ENCODE measurements at places on chromosomes 6 and 20. TPM values are rescaled to one million over a fixed set of nuclear protein-coding genes. Genes with fewer than 3 reads are reported as not detected.

GRIK2 gene
- 3.3 TPM for total RNA-seq

LY86 gene
- total RNA-seq, result not detected

CYP39A1 gene
- total RNA-seq, result 1.7 TPM

NINL gene
- total RNA-seq, result 9.1 TPM

C6orf163 gene
- 5.9 TPM for total RNA-seq

PACSIN1 gene
- 0.69 TPM for total RNA-seq

RBCK1 gene
- total RNA-seq, result 144 TPM

APOBEC2 gene
- total RNA-seq, result not detected

- DNase-seq, result no peak
These were observed at the start of gene CRISP1 for GRCh38 chr6:49866485-49866943. CRISP1 (minus strand) TSS chr6:49866535; CDS start chr6:49857400, 9,135 bp downstream.

- no peak for DNase-seq
These were observed 34.7 kb downstream of the PLEKHG1 start for GRCh38 chr6:150634176-150634963.

GRCh38 chr20:588932-589672 lies 21.0 kb downstream of the TCF15 start:
- no peak for DNase-seq

DNA sequence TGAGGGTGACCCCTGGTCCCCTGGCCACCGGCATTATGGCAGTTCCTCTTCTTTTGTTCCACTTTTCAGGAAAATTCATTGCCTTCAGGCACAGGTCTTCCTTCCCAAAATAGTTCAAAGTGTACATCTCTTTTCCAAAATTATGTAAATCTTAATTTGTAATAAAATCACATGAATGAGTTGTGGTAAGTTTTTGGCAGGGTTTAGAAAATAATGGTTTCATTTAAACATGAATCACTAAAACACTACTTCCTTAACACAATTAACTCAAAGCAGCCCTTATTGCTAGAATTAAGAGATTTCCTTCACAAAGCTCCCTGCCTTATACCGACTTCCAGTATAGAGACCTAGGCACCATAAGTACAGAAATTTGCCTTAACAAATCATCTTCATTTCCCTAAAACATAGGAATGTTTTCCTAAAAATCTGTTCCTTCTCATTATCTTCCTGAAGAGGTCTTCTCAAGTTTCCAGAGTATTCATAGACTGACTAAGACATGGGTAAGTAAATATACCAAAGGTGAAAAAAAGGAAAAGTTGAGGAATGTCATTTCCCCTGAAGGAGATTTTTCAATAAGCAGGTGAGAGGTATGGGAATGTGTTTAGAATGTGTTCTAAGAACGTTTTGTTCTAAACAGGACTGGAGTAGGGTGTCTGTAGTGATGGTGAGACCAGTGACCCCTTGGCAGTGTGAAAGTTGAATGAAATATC lies 148.2 kb upstream of the CITED2 start:
- no peak for DNase-seq

DNA sequence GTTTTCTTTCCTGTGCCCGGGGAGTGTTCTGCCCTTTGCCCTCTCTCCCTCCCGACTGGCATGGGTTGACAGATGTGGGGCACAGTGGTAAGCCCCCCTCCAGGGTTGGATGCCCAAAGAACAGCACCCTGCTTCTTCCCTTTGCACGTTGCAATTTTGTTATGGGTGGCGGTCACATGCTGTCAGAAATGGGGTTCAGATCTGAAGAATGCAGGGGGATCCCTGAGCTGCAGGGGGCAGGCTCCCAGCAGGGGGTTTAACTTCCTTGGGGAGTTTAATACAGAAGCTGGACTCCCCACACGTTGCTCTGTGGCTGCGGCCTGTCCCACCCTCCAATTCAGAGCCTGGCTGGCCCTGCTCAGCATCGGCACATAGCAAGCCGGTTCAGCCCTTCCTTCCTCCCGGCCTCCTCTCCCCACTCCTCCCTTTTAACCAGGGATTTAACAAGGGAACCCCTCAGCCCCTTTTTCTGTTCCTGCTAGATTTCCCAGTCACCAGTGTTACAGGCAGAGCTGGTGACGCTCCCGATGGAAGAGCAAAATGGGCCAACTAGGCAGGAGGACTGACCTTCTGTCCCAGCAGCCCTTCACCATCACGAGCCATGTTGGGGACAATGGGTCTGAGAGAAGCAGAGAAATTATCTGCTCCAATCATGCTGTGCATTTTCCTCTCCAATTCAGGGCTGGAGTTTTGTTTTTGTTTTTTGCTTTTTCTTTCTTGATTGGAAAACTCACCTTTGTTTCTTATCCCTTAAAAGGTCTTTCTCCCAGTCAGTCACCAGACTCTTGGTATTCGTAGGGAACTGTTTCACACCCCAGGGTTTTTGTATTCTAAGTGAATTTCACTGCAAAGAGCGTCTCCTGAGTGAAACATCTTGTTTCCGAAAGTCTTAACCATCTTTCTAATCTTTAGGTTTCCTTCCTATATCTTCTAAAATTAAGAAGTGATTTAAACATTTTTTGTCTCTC lies 6.8 kb downstream of the FOXF2 start:
- no peak for DNase-seq

DNA sequence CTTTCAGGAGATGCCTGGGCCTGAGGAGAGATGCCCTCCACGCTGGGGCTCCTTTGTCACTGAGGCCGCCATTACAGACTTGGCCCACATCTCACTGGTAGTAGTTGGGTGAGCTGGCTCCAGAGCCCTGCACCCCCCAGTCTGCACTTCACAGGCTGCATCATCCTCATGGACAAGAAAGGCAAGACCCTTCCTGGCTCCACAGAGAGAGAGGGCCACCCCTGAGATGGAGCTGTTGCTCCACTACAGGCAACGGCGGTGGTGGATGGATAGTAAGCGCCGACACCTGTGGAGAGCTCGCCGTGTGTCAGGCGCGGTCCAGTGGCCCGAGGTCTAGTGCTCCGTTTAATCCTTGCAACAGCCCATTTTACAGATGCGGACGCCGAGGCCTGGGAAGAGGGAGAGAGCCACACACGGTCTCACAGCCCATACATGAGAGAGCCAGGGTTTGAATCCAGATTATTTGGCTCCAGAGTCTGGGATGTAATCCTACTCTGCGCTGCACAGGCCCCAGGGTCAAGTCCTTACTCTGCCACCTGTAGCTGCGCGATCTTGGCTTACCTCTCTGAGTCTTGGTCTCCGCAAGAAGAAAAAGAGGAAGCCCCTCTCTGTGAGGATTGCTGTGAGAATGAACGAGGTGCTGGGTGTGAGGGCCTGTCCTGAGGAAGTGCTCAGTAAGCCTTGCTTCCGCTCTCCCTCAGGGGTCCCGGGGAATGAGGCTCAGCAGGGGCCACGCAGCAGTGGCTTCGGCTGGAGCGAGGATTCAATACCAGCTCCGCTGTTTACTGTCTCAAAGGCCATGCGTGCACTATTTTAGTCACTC lies 34.5 kb downstream of the SPDEF start:
- DNase-seq, result no peak

DNA sequence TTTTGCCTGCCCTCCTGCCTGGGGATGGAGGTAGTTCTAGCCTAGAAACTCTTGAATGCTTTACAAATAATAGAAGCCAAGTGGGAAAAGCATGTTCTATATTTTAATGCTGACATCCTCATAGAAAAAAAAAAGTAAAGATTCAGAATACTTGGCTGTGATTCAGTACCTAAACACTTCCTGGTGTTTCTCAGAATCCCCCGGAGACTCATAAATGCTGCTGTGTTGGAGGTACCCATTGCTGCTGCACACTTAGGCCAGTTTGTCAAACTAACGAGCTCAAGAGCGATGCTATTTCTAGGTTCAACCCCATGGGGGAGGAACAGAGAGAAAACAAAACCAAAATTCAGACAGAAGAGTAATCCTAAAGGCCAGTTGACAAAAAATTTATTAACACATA lies 38.8 kb upstream of the ZFP64 start:
- peak; percentile 40 for DNase-seq

DNA sequence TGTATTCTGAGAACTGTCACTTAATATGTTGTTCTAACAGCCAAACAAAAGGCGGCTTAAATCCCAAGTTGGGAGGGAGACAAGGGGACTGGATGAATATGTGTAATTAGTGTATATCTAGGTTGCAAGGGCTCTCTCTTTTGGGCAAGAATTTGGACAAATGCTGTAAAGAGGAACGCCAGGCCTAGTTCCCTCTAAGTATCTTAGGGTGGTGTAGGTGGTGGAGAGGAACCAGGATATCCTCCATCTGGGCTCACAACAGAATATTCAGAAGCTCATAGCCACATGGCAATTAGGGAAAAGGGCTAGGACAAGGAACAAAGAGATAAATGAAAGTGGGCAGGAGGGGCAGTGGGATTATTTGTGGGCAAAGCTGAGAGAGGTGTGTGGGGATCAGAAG lies 149.5 kb downstream of the LRFN2 start:
- no peak for DNase-seq

- DNase-seq, result peak; percentile 14
These were observed 135.7 kb downstream of the BTBD3 start for GRCh38 chr20:12053353-12053752.

DNA sequence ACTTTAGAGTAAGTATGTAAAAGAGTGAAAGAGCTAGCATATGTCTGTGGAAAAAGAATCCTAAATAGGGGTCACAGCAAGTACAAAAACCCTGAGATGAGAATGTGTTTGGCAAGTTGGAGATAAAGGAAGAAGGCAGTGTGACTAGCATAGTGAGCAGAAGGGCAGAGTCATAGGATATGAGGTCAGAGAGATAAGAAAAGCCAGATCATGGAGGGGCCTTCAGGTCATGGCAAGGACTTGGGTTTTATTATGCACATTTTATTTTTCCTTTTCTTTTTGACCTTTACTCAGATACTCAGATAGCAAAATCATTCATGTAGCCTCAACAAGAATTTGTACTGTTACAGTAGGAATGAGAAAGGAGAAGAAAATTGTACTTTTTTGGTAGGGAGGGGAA lies 138.0 kb downstream of the GJA1 start:
- DNase-seq, result no peak

DNA sequence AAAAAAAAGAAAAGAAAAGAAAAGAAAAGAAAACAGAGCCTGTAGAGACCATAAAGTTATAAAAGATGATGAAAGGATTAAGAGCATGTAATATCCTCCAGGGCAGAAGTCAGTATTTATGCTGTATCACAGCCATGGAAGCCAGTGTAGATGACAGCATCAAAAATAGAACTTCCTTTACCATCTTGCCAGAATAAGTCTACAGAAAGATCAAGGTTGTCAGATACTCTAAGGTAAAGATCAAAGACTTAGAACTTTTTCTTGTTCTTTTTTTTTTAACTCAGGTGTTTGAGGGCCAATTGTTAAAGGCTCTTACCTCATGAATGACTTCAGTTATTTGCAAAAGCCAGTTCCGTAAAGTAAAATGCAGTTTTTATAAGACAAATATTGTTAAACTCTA lies 54.6 kb downstream of the ARHGAP18 start:
- DNase-seq, result no peak

DNA sequence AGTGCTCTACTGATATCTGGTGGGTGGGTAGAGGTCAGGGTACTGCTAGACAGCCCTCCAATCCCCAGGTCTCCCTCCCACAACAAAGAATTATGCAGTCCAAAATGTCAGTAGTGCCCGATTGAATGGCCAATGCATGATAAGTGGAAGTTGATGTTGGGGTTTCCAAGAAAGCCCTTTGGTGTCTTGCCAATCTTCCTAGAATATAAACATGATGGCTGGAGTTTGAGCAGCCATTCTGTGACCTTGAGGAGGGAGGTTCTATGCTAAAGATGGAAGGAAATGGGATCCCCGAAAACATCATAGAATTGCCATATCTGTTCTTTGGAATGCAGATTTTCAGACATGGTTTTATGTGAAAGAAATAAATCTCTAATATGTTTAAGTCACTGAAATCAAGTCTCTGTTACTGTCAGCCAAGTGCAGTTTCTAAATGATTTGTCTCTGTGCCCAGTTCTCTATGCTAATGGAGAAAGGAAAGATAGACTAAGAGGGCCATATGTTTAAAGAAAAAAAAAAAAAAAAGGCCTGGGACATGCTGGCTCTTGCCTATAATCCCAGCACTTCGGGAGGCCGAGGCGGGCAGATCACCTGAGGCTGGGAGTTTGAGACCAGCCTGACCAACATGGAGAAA lies 32.8 kb upstream of the PTPN1 start:
- DNase-seq, result no peak

GRCh38 chr6:150514806-150515380 lies 84.8 kb upstream of the PLEKHG1 start:
- DNase-seq, result peak; percentile 3

GRCh38 chr6:170017603-170018320 lies 266.3 kb downstream of the ERMARD start:
- no peak for DNase-seq

GRCh38 chr6:31462026-31462963 lies 35.6 kb upstream of the MICB start:
- no peak for DNase-seq

GRCh38 chr6:19325335-19325789 lies 511.8 kb upstream of the ID4 start:
- no peak for DNase-seq

DNA sequence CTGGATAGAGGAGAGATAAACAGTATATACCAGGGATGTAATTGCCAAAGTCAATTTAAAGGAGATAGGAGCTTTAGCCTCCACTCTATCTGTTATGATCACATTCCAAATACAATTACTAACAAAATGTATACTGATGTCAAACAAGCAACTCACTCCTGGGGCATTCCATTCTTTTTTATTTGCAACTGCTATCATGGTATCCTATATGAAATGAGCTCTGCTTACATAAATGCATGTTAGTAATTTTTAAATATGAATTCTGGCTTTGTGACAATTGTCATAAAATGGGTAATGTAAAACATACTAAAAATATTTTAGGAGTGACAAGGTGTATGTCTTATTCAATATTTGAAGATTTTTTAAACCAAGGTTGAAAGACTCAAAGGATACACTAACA lies 751.1 kb downstream of the HACE1 start:
- no peak for DNase-seq

GRCh38 chr6:101402622-101403031 lies 9.1 kb downstream of the GRIK2 start:
- no peak for DNase-seq

- DNase-seq, result no peak
These were observed 557.6 kb downstream of the QKI start for GRCh38 chr6:163971841-163972838.

DNA sequence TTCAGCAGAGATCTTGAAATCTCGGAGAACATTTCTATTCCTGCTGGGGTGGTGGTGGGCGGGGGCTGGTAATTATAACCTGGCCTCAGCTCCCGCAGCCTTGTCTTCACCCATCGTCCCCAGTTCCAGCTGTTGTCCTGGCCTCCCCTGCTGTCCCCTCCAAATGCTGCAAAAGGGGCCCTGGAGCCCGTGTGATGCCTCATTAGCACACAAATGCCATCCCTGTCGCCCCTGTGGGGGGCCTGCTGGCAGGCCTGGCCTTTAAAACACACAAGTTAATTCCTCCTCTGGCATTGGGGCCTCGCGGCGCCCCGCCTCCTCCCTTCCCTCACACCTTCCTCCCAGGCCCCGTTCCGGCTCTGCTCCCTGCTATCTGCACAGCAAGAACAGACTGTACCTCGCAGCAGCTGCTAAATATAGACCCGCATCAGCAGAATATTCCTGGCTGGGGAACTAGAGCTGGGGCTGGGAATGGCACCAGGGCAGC lies 85.7 kb downstream of the CDH22 start:
- no peak for DNase-seq

DNA sequence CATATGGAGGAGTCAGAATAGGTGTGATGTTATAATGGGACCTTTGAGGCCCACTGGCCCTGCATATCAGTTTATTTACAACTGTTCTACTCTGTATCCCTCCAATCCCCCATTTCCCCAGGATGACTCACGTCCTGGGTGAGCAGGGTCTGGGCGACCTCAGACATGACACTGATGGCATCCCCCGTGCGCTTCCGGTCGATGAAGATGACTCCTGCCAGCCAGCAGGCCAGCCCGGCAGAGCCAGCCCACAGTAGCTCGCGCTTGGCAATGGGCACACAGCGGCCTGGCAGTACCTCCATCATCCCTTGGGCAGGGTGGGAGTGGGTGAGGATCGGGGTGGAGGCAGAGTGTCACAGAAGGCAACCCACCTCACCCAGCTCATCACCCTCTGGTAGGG lies 5.6 kb downstream of the AGPAT1 start:
- no peak for DNase-seq
